ENCODE measurements at places on chromosomes 1 and 21. TPM values are rescaled to one million over a fixed set of nuclear protein-coding genes. Genes with fewer than 3 reads are reported as not detected.

The MPL gene
- total RNA-seq, result not detected

The TAS1R1 gene
- not detected for total RNA-seq

The FGR gene
- total RNA-seq, result 83.8 TPM

The MRPL55 gene
- total RNA-seq, result 54.9 TPM

The SIPA1L2 gene
- 0.05 TPM for total RNA-seq

The CDA gene
- total RNA-seq, result not detected

The TMEM240 gene
- 0.49 TPM for total RNA-seq

The BNIPL gene
- total RNA-seq, result 0.33 TPM

The IVL gene
- 12.1 TPM for total RNA-seq

The STYXL2 gene
- 0.08 TPM for total RNA-seq

The AQP10 gene
- not detected for total RNA-seq

The PLXNA2 gene
- 0.08 TPM for total RNA-seq

The SYNC gene
- total RNA-seq, result not detected

GRCh38 chr1:193448682-193449461, 262.5 kb upstream of the B3GALT2 start:
- peak; percentile 51 for DNase-seq

GRCh38 chr1:186225096-186225495, 150.0 kb downstream of the TPR start:
- DNase-seq, result no peak

GRCh38 chr1:199155166-199156019, 516.6 kb downstream of the PTPRC start:
- DNase-seq, result no peak

DNA sequence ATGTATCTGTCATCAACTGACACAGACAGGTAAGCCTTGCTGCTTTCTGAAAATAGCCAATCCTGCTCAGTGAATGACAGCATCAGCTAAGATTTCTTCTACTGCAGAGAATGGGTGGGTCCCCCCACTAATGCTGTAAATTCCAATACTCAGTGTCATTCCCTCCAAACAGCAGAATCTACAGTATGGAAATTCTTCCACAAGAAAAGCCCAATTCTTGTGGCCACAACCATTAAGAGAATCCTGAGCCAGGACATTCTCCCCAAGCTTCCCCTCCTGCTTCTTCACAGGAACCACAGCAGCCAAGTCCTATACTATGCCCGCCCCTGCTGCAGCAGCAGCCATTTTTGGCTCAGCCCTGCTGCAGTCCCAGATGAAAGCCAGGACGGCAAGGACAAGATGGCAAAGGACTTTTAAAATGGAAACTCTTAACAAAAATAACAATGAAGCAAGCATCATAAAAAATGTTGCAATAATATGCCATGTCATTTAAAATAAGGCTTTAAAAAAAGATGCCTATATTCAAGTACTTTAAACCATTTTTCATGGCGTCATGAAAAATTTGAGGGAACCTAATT, 26.8 kb downstream of the EIF4G3 start:
- no peak for DNase-seq

DNA sequence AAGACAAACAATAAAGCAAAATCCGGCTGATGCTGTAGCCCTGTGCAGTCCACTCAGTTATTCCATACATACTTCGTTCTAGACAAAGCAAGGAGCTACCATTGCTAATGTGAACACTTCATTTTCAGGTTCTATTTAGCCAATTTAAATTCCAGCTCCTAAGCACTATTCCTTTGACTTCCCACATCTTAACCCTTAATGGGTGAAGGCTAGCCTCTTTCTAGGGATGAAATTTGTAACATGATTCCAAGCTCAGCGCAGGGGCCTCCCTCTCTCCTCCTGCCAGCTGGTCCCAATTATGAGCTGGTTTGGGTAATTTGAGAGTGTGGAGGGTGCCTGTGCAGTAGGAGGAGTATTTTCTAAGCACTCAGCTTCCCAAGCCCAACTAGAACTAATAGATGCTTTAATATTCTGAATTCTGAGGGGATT, 53.9 kb upstream of the PTGFRN start:
- DNase-seq, result no peak

DNA sequence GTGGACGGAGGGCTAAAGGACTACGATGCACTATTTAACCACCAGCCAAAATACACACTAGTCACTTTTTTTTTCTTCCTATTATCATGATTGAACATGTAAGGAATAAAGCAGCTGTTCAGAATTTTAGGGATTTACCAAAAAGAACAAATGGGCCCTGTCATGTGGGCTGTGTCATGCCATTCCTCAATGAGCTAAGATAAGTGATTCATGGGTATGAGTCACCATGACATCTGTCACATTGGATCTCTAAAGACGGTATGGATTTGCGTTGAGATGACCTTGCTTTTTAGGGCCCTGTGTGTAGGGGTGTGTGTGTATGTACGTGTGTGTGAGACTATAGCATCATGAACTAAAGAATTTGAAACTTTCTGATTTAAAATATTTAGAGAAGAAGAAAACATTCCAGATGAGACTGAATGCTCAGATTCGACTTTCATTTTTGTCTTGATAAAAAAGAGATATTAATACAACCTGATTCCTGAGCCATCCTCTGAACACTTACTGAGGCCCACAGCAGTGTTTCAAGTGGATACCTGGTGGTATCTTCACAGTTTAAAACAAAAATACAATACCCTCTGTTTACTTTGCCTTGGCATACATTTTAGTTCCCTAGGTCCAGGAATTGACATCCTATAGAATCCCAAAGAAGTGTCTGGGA, 246.1 kb upstream of the DUSP10 start:
- DNase-seq, result no peak

- no peak for DNase-seq
Observed at GRCh38 chr1:172356620-172357019, 63.9 kb upstream of the C1orf105 start.

- no peak for DNase-seq
Observed at GRCh38 chr1:106753066-106753465, 303.4 kb upstream of the PRMT6 start.

DNA sequence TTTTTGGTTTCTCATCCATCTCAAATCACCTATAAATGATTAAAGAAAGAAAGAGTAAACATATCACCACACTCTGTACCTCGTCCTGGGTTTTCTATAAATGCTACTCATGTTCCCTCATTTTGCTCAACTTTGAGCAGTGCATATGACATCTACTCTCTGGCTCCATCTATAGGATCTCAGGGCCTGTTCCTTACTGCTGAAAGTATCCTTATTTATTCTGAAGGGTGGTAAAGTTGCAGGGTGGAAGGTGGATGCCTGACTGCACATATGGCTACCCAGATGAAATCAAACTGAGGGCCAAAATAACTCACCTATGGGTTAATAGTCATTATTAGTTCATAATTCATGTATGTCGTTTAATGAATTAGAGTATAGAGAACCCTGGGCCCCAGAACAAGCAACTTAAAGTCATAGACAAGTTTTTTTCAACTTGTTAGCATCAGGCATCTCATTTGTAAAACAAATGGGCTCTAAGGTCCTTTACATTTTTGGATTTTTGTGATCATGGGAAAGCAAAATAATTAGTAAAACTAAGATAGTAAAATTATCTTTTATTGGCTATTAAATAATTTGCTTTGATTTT, 46.5 kb downstream of the NCF2 start:
- DNase-seq, result peak; percentile 19

GRCh38 chr1:24364975-24365678, 46.0 kb downstream of the GRHL3 start:
- DNase-seq, result peak; percentile 33

- DNase-seq, result no peak
Observed at GRCh38 chr1:175118375-175119367, 51.0 kb downstream of the TNN start.

GRCh38 chr1:109433322-109433721, 7.1 kb upstream of the PSMA5 start:
- DNase-seq, result no peak

GRCh38 chr1:25566176-25566729, 22.8 kb downstream of the LDLRAP1 start:
- DNase-seq, result no peak

- DNase-seq, result no peak
Observed at GRCh38 chr1:235892734-235893413, 26.2 kb upstream of the LYST start.

GRCh38 chr1:223175633-223176032, 32.6 kb upstream of the TLR5 start:
- DNase-seq, result no peak

- DNase-seq, result no peak
Observed at GRCh38 chr1:77350012-77350770, 68.4 kb downstream of the AK5 start.

DNA sequence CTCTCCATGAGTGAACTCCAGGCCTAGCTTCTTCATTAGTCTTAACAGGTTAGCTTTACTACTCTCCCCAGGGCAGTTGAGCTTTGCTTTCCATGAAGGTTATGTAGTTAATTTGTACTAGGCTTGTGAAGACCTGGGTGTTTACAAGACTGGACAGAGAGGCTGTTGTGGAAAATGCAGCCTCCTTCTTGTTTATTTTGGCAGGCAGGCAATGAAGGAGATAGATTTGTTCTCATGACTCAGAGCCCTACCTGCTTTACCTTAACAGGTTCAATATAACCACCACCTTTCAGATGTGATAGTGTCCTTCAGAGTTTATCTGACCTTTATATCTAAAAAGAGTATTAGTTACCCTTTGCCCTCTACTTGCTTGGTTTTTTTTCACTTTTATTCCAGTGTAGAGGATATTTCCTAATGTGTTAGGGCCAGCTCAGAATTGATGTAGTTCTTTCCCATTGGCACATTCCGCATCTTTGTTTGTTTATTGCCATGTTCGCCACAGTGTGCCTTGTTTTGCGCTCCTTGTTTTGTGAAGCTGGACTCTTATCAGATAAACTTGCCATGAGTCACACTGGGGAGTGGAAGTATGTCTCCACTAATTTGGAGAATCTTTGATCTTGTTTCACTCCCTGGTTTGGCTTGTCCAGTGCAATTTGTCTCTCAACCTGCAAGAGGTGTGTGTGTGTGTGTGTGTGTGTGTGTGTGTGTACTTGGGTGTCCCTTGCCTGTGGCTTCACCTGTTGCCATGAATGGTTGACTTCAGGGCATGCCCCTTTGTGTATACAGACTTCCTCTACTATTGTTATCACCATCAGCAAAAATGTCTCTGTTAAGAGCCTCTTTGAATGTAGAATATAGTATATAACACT, 87.4 kb upstream of the MACF1 start:
- DNase-seq, result no peak

GRCh38 chr1:2548068-2548589, 8.0 kb upstream of the TNFRSF14 start:
- DNase-seq, result peak; percentile 50

DNA sequence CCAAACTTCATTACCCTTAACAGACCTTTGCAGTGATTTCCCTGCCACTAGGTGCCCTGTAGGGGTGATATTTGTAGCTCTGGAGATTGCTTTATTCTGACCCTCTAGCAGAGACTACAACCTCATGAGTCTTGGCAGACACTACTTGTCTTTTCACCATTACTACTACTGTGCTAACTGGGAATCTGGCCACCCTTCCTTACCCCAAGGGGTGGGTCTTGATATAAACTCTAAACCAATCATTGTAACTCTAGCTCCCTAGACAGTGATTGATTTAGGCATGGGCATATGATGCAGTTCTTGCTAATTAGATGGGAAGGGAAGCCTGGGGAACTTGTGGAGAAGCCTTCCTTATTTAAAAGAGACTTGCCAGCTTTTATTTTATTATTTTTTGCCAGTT, 3.9 kb downstream of the KPNA6 start:
- DNase-seq, result no peak

- DNase-seq, result peak; percentile 81
Observed at GRCh38 chr21:42417533-42417932, 13.8 kb downstream of the UBASH3A start.

DNA sequence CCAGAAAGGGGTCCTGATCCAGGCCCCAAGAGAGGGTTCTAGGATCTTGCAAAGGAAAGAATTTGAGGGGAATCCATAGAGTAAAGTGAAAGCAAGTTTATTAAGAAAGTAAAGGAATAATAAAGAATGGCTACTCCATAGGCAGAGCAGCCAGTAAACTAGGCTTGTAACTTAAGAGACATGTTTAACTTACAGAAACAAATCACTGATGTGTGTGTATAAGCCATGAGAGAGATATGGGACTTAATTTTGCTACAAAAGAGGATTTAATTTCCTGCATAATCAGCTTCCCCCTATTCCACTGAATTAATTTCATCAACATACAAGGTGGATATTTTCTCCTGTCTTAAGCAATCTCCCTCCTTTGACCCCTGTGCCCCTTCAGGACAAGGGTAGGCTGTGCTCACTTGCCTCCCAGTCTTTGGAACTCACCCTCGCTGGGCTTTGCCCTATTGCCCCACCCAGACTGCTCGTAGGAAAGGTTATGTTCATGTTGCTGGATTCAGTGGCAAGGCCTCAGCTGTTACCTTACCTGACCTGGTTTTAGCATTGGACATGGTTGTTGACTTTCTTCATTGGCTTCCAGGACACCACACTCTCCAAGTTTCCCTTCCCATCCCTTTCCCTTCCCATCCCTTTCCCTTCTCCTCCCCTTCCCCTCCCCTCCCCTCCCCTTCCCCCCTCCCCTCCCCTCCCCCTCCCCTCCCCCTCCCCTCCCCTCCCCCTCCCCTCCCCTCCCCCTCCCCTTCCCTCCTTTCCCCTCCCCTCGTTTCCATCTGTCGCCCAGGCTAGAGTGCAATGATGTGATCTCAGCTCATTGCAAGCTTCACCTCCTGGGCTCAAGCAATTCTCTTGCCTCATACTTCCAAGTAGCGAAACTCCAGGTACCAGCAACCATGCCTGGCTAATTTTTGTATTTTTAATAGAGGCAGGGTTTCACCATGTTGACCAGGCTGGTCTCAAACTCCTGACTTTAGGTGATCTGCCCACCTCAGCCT, 44.6 kb downstream of the TBCE start:
- DNase-seq, result no peak

GRCh38 chr21:35045542-35046262, 3.4 kb downstream of the RUNX1 start:
- no peak for DNase-seq

DNA sequence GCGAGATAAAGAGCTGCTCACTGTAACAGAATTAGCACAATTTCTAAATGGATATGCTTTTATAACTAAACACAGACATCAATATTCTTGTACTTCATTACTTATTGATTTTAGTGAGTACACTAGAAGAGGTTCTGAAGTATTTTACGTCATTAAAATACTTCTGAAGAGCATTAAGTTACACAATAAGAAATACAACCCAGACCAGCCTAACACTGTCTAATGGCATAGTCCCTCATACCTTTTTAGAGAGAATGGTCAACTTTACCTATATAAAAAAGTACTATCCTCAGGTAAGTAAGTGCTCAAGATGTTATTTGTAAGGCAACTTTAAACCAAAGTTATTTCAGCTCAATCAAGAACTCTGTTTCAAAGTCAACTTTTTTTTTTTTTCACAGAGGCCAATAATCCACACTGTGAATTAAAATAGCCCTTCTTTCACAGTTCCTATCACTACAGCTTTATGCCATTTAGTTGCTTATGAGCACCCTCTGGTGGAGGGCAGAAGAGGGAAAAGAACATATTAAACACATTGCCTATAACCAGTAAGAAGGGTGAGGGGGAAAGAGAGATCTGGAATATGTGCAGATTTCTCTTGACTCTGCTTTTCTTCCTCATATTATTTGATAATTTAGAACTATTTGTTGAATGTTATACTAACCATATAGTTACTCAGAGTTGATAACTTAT, 182.1 kb upstream of the DMRTA2 start:
- DNase-seq, result no peak

All from GM12878 (cell line).